Activated CD8-positive, alpha-beta memory T cell treated with anti-CD3 and anti-CD28 coated beads for 1 hour (primary cell): ENCODE measurements at places on chromosomes 2 and 18.
A peak's percentile ranks its signal among the peaks of the same experiment; 100 is the strongest.

GRCh38 chr2:226483745-226484619, 315.6 kb downstream of the IRS1 start:
- no peak for DNase-seq

GRCh38 chr2:151277067-151277466, 12.4 kb downstream of the NMI start:
- DNase-seq, result no peak

- DNase-seq, result no peak
Observed at GRCh38 chr2:113268621-113269360, 9.9 kb downstream of the PAX8 start.

- DNase-seq, result no peak
Observed at GRCh38 chr18:45417392-45417791, 197.9 kb upstream of the SLC14A2 start.

- DNase-seq, result peak; percentile 49
Observed at GRCh38 chr2:172442072-172442895, 14.9 kb downstream of the ITGA6 start.

- no peak for DNase-seq
Observed at GRCh38 chr2:169002161-169002738, 28.9 kb downstream of the ABCB11 start.

DNA sequence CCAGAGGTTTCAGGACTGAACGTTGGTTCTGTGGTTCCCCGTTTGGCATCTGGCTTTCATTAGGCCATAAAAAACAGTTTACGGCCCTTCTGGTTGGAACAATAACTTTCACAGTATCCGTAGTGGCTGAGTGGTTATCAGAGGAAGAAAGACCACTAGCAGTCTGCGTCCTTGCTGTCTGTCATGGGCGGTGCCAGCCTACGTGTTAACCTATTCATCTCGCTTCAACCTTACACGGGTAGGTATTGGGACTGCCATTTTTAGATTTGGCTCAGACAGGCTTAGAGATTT, 42.6 kb upstream of the ROCK2 start:
- DNase-seq, result no peak

DNA sequence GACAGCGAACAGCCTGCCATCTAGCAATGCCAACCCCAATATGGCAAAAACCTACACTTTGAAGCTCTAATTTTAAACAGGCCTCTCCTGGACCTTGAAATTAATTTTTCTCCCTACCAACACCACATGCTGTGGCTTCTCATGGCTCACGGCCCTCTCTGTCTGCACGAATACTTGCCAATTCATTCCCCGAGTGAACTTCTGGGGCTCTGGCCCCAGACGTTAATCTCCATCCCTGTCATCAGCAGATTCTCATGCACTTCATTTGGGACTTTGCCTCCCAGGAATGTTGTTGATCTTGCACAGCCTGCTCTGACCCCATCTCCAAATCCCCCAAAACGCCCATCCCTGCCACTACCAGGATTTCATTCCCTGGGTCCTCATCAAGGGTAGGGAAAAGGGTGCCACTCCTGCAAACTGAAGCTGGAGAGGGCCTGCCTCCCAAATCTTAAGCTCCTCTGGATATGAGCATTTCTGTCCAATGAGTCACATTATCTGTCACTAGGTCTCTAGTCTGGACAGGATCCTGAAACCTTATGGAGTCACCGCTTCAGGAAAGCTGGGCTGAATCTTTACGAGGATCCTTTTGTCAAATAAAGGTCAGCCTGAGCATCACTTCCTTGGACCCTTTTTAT, 10.4 kb downstream of the FIGLA start:
- DNase-seq, result no peak

- no peak for DNase-seq
Observed at GRCh38 chr2:86238354-86238753, 39.1 kb downstream of the MRPL35 start.

- no peak for DNase-seq
Observed at GRCh38 chr2:63340443-63340842, 247.8 kb downstream of the WDPCP start.

GRCh38 chr2:5736886-5737285, 44.7 kb downstream of the SOX11 start:
- no peak for DNase-seq

GRCh38 chr2:150358468-150358807, 129.0 kb downstream of the RND3 start:
- no peak for DNase-seq

GRCh38 chr2:241950413-241951315, 81.1 kb downstream of the RTP5 start:
- peak; percentile 51 for DNase-seq

- no peak for DNase-seq
Observed at GRCh38 chr2:138185827-138186226, 221.6 kb downstream of the HNMT start.

- no peak for DNase-seq
Observed at GRCh38 chr2:128269063-128269989, 49.3 kb downstream of the HS6ST1 start.

GRCh38 chr2:112273349-112273748, 2.0 kb upstream of the ZC3H6 start:
- no peak for DNase-seq

GRCh38 chr18:55879331-55879730, 291.3 kb upstream of the TCF4 start:
- DNase-seq, result no peak

GRCh38 chr2:26630669-26631360, 10.4 kb downstream of the CIB4 start:
- DNase-seq, result no peak

GRCh38 chr18:58495634-58496033, 133.3 kb downstream of the ALPK2 start:
- no peak for DNase-seq

GRCh38 chr2:10720947-10721395, 459 bp upstream of the ATP6V1C2 start:
- no peak for DNase-seq

DNA sequence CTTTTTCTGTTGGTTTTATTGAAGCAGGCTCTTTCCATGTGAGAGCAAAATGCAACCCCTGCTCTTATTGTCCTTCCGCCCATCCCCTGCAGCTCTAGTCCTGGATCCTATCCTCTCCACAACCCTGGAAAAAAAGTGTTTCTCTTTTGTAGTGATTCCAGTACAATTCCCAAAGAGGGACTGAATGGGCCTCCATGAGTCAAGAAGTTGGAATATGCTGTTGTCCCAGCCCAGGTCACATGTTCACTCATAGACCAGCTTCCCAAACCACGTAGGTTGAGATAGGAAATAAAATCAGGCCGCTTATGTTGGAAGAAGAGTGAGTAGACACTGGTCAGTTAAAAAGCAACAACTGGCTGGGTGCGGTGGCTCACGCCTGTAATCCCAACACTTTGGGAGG, 39.4 kb downstream of the CPO start:
- DNase-seq, result no peak

GRCh38 chr2:9297807-9298206, 91.2 kb downstream of the ASAP2 start:
- DNase-seq, result no peak

DNA sequence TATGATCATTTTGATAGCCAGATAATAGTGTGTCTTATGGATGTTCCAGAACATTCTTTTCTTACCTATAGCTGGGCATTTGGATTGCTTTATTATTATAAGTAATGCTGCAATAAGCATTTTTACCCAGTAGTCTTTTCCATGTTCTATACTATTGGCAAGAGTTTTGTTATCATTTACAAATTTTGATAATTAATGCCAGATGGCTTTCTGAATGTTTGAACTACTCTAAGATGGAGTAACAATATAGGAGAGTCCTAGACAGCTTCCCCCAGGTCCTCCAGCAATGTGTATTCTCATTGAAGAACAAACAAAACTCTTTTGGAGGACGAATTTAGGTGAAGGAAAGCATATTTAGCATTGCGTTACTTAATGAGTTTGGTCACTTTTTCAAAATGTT, 73.0 kb downstream of the INPP4A start:
- no peak for DNase-seq

- no peak for DNase-seq
Observed at GRCh38 chr2:20667531-20668401, 822 bp downstream of the GDF7 start.

GRCh38 chr2:232880764-232881351, 10.8 kb downstream of the SNORC start:
- DNase-seq, result no peak

DNA sequence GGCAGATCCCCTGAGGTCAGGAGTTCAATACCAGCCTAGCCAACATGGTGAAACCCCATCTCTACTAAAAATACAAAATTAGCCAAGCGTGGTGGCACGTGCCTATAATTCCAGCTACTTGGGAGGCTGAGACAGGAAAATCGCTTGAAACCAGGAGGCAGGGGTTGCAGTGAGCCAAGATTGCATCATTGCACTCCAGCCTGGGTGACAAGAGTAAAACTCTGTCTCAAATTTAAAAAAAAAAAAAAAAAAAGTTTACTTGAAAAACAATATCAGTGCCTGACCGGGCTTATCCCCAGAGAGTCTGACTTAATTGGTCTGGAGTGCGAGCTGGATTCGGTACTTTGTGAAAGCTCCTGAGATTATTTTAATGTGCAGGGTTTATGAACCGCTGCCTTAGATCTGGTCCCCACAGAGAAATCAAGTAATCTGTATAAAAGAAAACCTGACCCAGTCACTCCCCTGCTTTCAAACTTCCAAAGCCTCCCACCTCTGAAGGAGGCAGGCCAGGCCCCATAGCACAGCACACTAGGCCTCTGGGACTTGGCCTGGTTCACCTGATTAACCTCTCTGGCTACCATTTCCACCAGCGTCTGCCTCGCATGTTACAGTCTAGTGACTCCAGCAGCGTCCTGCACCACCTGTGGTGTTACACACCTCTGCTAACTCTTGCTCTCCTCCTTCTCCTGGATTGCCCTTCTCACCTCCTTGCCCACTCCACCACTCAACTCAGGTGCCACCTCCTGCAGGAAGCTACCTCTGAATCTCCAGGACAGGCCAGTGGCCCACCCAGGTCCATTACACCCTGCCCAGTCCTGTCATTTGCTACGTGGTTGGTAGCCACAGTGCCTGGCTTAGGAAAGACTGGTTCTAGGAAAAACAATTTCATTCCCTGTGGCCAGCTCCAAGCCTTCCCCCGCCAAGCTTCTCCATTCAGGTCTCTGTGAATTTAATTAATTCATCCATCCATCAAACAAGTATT, 114.3 kb upstream of the PPP1CB start:
- DNase-seq, result no peak

GRCh38 chr2:151632993-151633565, 101.2 kb downstream of the NEB start:
- DNase-seq, result no peak

DNA sequence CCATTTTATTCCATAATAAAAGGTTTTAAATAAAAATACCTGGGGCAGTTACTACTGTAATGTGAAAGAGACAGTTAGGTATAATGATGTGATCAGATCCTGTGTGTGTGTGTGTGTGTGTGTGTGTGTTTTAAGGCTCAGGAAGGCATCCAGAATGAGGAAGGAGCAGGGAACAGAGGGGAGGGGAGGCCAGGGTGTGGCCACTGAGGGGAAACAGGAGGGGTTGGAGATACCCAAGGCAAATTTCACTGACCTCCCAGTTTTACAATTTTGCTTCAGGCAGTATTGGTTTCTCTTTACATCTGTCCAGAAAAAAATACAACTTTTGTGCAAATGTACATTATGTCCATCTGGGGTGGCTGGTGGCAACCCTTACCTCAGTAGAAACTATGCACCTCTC, 163.5 kb upstream of the FBXO11 start:
- DNase-seq, result no peak

GRCh38 chr2:19664646-19665045, 237.1 kb downstream of the TTC32 start:
- DNase-seq, result no peak

DNA sequence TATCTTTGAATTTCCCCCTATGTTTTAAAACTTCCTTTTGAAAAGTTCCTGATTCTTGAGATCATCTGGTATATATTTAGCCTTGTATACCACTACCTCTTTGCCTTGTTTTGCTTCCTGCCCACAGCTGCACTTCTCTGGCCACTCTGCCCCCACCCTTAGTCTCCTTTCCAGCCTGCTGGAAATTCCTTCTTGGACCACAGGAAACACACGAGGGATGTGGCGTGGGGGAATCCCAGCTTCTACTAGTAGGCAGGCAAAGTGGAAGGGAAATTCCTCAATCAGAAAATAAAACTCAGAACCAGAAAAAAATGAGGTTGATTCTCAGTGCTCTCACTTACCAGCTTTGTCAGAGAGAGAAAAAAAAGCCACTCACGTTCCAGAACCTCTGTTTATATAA, 13.4 kb downstream of the IL18RAP start:
- no peak for DNase-seq

GRCh38 chr18:9221661-9222060, 85.1 kb downstream of the ANKRD12 start:
- DNase-seq, result no peak

DNA sequence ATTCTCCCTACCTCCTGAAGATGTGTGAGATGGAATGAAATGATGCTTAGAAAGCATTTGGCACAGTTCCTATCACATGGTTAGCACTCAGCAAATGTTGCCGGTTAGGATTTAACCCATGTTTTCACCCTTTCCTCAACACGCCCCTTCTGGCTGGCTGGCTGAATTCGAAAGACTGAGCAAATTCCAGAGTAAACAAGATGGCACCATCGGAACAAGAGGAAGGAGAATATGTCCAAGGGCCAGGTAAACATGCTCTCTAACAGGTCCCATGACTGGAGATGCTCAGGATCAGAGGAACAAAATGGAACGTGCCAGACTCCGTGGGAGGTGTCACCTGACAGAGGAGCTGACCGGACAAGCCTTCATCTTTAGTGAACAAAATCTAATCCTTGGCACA, 145.6 kb downstream of the ANKRD44 start:
- no peak for DNase-seq
